ENCODE measurements at places on chromosomes 7 and 10.

DNA sequence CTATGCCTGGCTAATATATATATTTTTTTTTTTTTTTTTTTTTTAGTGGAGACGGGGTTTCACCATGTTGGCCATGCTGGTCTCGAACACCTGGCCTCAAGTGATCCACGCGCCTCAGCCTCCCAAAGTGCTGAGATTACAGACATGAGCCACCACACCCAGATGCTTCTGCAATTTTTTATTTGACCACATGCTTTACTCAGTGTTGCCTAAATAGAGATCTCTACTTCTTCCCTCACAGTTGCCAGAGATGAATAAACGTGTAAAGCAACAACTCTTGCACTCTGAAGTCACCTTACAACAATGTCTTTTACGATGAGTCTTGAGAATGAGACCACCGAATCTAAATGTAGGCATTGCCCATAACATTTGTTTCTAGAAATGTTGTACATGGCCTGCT, 107.9 kb upstream of the FRMD4A start:
- no peak for DNase-seq

DNA sequence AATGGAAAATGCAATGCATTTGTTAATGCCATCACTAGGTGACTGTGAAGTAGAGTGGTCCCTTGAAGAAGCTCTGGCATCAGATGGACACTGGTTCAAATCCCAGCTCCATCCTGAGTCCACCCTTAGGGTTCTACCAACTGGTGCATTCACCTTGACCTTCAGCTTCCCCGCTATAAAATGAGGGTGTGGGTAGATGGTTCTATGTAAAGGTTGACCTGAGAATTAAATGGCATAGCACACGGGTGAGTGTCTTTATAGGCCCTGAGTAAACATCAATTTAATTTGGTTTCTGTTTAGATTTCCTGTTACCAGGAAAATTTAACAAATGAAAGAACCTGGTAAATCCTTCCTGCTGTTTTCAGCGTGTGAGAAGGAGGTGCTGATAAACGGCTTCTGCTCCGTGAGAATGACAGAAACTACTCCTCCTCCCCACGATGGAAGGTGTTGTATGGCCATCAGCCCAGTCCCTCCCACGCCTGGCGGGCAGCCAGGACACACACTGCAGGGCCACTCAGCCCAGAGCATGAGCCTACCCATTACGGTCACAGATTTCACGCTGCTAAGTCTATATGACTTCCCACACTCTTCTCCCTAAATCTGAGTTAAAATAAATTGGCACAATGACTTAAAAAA, 210.1 kb downstream of the TNS3 start:
- no peak for DNase-seq

DNA sequence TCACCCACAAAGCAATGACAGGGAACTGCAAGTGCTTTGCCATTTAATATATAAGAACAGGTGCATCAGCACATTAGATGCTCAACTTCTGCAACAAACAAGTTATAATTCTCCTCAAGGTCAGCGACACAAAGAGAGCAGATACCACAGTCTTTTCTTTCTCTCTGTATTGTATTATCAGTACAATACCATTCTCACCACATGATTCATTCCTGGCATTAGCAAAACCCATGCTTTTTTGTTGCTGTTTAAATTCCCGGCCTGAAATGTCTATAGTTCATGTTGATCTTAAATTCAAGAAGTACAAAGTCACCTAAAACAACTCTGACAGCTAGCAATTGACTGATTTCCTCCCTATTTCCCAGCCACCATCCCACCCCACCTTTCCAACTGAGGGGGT, 111.8 kb upstream of the FEZF1 start:
- DNase-seq, result no peak

GRCh38 chr7:158075633-158076001, 512.0 kb downstream of the PTPRN2 start:
- no peak for DNase-seq

DNA sequence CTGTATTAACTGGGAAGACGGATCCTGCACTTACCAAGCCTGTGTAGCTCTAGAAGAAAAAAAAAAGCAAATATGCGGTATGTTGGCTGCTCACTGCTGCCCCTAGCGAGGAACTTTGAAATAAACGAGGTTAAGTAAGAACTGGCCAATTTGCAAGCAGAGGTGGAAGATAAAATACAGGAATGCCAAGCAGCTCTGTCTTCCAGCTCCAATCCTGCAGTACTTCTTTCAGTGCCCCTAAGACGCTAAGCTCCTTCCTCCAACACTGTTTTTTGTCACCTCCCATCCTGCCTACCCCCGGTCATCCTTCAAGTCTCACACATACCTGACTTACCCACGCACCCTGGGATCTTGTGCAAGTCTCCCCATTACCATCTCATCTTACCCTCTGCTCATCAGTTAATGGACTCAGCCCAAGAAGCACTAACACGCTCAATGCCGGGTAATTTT, 809 bp downstream of the C10orf143 start:
- no peak for DNase-seq

GRCh38 chr7:153930696-153931095, 121.5 kb upstream of the DPP6 start:
- DNase-seq, result no peak

GRCh38 chr10:60646966-60647796, 131.1 kb upstream of the CDK1 start:
- DNase-seq, result no peak

DNA sequence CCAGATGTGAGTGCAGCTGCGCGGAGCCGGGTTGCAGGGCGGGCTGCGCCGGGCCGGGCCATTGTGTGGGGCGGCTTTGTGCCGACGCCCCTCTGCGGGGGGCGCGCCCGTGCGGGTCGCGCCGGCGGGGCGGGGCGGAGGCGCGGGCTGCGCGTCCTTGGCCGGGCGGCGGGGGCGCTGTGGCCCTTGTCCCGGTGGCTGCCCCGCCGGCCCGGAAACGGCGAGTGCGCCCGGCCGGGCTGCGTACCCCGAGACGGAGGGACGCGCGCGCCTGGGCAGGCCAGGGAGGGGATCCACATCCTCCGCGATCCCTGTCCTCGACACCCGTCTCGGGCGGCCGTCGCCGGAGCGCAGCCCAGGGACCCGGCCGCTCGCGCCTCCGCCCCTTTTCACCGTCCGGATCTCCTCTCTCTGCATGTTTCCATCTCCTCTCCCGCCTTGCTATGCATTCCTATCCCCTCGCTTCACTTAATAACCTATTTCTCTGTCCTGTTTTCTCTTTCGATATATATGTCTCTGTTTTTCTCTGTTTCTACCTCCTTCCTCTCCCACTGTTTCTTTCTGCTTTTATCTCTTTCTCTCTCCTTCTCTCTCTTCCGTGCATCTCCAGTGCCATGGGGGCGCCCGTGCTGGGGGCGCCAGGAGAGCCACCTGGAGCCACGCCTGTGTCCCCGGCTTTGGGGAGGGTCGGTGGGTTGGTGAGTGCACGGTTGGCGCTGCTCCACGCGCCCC, 765 bp downstream of the PFKFB3 start:
- peak; percentile 75 for DNase-seq

DNA sequence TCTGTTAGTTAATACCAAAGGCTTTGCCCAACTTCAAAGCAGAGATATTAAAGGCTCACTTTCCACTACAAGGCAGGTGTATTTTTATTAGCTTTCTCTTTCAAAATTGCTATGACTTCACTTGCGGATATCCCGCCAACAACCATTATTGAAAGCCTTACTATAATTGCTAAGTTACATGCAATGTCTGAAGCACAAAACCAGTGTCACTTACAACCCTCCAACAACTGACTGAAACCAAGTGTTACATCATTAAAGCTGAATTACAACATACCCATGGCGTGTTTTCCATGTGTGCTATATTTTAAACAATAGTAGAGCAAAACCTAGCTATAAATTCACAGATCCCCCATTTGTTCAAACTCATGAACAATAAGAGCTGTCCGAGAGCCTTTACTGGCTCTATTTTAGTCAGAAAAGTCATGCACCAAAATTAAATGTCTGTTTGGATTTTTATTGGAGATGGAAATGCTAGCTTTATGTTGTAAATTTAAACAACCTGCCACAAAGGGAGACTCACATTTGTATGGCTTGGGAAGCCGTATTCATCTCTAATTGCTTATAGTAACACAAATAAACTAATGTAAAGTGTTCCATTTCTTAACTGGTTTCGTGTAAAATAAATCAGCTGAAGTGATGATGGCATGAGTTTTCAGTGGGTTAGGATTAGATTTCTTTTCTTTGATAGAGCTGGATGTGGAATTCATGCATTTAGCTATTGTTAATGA, 227.1 kb downstream of the AGMO start:
- DNase-seq, result no peak

GRCh38 chr7:144857463-144857862, 21.6 kb upstream of the TPK1 start:
- DNase-seq, result no peak

- DNase-seq, result no peak
Observed at GRCh38 chr7:97801108-97801507, 69.2 kb downstream of the TAC1 start.

DNA sequence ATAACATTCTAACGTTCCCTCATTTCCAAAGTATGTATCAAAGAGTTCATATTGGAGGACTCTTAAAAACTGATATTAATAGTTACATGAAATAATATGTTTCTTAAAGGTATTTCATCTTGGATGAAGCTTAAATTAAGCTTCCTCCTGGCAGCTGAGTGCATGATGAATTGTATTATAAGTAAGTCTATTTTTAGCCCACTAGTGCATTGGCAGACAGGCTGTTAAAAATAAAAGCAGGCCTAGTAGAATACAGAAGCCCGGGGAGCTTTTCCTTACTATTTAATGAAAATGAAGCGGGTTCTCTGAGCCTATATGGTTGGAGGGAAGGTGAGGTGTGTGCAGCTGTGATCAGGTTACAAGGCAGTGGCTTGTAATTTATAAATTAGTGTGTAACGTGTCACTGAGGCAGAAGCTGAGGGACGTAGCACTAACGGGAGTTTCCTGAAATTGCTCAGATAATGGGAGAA, 130.7 kb upstream of the KMT2E start:
- DNase-seq, result no peak

GRCh38 chr7:140714331-140715040, 18.0 kb downstream of the NDUFB2 start:
- no peak for DNase-seq

GRCh38 chr7:39434012-39434411, 132.2 kb upstream of the YAE1 start:
- no peak for DNase-seq

- DNase-seq, result no peak
Observed at GRCh38 chr10:22042557-22043326, 39.2 kb upstream of the DNAJC1 start.

DNA sequence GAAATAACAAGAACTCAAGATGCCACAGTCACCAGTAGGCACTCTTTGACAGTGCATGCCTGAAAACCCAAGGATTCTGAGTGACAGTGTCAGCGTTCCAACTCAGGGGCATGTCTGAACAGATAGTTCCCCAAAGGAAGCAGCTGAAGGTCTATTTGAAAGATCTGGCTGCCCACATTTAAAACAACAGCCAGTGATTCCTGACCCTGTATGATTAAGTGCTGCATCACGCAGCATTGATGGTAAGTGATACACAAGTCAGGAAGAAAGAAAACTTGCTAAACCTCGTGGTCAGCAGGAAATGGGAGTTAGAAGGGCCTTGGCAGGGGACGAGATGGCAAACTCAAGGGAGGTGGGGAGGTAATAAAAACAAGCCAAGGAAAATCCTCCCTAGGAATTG, 1013.1 kb downstream of the TYW1 start:
- no peak for DNase-seq

- DNase-seq, result no peak
Observed at GRCh38 chr7:37540917-37541316, 92.3 kb upstream of the ELMO1 start.

- no peak for DNase-seq
Observed at GRCh38 chr10:45256246-45256645, 59.2 kb downstream of the OR13A1 start.

DNA sequence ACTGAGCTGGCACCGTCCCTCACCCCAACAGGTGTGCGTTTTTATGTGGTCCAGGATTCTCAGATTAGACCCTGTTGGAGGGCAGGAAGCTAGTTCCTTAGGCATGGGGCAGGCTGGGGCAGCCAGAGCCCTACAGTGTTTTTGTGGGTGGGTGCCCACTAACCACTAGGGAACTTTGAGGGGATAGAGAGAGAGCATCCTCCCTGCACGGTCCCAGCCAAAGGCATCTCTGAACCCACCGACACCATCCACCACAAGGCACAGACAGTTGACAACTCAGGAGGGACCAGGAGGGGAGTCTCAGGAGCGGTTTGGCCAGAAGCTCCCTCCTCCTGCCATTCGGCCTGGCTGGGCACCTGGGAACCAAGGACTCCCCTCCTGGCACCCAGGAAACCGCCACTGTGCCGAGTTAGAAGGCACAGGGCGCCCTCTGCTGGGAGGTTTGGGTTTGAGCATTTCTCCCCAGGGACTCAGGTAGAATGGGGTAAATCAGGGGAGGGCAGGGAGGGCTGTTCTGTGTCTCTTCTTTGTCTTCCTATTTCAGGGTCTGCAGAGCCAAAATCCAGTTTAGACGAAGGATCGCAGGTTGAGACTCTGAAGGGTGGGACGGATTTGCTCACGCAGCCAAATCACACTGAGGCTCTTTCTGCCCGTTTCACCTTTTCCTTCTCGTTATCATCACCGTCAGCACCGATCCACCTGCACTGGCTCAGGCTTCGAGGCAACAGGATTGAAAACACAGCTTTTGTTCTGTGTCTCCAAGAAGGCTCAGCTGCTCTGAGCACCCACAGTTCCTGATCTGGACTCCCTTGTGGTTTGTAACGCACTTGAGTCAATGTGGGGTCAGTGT, 84.8 kb upstream of the COL13A1 start:
- DNase-seq, result no peak

GRCh38 chr10:78923647-78924318, 145.0 kb upstream of the ZMIZ1 start:
- no peak for DNase-seq

GRCh38 chr7:42097752-42098151, 139.3 kb downstream of the GLI3 start:
- DNase-seq, result no peak

DNA sequence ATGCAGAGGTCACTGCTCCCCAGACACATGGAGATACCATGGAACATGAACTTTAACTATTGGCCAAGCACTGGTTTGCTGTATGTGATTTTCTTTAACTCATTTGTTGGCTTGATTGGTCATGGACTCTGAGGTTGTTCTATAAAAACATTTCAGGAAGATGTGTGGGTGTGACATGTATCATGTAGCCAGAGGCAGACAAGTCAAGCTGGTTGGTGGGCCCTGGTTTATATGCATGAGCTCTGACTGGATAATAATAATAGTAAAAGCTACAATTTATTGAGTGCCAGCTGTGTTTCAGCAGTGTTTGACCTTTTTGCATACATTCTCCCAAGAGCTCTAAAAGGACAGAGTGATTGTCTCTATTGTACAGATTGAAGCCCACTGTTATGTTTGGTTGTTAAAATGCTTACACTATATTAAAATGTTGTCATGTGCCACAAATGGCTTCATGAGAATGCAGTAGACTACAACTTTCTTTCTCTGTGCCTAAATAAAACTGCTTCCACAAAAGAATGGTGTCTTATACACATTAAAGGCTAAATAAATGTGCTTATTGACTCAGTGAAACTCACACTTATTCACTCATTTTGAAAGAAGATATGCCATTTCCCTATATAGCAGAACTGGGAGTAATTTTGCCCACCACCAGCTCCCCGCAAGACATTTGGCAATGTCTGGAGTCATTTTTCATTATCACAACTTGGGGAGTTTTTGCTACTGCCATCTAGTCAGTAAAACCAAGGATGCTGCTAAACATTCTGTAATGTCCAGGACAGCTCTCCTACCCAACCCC, 243.6 kb upstream of the NFE2L3 start:
- no peak for DNase-seq

GRCh38 chr10:77686096-77686495, 48.5 kb upstream of the KCNMA1 start:
- no peak for DNase-seq

Measured in activated naive CD4-positive, alpha-beta T cell treated with anti-CD3 and anti-CD28 coated beads, Interleukin-2, amount 50 U/mL, for 72 hours (primary cell).